RCC 7860 (cell line): ENCODE measurements at places on chromosomes 6 and 20.
A peak's percentile ranks its signal among the peaks of the same experiment; 100 is the strongest.

- DNase-seq = peak; percentile 61
Observed at GRCh38 chr20:50855498-50856474, 60.9 kb downstream of the BCAS4 start.

DNA sequence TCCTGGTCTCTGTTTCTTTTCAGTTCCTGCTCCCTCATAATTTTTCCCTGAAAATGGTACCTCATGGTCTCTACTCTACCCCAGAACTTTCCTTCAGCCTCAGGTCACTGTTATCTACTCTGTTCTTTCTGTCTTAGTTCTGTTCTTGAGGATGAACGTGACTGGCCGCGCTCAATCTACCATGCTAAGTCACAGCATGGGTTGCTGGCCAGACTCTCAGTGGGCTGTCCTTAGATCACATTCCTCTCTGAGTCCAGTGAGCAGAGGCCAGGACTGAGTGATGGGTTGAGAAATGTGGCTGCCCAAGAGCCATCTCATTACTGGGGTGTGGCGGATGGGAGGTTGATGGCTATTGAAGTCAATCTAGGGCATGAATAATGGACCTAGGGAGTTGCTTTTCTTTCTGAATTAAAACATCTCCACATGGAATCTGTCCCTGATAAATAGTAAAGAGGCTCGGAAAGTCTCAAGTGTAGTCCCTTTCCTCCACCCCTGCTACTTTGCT is 164.0 kb upstream of the DTNBP1 start:
- DNase-seq = no peak

- no peak for DNase-seq
Observed at GRCh38 chr6:1739220-1739619, 129.5 kb downstream of the FOXC1 start.

- no peak for DNase-seq
Observed at GRCh38 chr20:15708984-15709598, 864.2 kb downstream of the KIF16B start.

DNA sequence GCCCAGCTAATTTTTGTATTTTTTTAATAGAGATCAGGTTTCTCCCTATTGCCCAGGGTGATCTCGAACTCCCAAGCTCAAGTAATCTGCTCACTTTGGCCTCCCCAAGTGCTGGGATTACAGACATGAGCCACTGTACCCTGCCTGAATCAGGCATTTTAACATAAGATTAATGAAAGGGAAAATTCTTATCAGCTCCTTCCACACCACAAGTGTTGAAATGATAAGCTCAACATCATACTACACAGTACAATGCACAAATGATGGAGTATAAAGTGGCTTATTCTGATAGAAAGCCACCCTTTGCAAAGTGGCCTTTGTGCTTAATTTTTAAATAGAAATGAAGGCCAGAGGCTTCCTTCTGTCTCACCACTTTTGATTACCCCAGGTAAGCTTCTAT is 71.3 kb upstream of the MCHR2 start:
- DNase-seq = no peak

GRCh38 chr20:2800521-2801285 is at the start of gene CPXM1:
TSS of gene CPXM1 (minus strand) at chr20:2800627. CDS start at chr20:2800572, 55 bp downstream.
- no peak for DNase-seq

DNA sequence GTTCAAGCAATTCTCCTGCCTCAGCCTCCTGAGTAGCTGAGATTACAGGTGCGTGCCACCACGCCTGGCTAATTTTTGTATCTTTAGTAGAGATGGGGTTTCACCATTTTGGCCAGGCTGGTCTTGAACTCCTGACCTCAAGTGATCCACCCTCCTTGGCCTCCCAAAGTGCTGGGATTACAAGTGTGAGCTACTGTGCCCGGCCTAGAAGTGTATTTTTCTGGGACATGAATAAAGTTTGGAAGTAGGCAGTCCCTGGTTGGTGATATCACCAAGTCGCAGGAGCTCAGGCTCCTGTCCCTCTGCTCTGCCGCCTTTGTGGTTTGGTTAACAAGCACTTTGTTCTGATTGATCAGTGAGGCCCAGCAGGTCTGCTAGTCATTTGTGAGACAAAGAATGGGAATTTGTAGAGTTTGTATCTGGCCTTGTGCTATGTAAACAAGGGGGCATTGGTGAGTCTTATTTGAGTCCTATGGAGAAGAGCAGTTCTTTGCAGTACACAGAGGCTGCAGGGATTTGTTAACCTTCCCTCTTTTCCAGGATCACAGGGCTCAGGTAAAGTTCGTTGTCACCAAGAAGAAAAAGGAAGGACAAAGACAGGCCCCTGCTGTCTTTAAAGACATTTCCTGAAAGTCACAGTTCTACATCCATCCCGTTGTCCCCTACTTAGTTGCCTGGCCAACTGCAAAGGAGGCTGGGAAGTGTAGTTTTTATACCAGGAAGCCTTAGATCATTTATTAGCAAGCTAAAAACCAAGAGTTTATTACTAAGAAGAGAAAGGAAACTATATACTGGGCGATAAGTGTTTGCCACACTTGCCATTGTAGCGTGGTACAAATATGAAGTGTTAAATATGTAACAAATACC is 13.1 kb downstream of the MTHFD1L start:
- no peak for DNase-seq

DNA sequence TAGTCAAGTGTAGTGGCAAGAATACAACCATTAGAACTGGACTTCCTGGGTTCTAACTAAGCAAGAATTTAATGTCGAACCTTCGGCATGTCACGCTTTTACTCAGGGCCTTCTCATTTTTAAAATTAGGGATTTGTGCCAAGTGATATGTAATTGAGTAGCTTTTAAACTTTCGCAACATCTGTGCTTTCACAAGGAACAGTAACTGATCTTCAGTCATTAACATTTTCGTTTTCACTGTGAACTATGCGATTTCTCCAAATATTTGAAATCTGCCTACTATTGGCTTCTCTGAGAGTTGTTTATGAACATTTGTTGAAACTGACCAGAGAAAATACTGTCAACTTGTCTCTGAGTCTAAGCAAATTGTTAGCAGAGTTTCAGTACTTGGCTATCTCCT is 27.6 kb downstream of the GRM1 start:
- DNase-seq = no peak

- DNase-seq = no peak
Observed at GRCh38 chr6:28757429-28758045, 166.2 kb downstream of the TRIM27 start.

GRCh38 chr6:157559201-157559756 is 178.3 kb downstream of the ZDHHC14 start:
- DNase-seq = no peak

GRCh38 chr6:170150590-170150945 is 140.3 kb downstream of the DLL1 start:
- DNase-seq = no peak

DNA sequence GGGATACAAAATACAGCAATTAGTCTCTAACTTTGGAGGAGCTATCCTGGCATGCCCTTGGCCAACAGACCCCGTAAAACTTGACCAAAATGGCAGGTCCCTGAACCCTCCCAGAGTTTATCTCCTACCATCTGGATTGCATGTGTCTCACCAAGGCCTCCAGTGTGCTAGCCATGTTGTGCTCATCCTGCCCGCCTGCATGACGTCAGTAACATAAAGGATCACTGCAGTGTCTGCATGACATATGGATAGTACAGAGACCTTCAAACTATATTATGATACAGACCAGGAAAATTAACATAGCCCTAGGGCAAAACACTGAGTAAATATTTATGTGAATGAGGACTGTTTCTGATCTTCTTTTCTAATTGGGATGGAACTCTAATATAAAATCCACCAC is 25.3 kb downstream of the CPXM1 start:
- no peak for DNase-seq

- no peak for DNase-seq
Observed at GRCh38 chr6:3661390-3661789, 90.1 kb downstream of the PXDC1 start.

DNA sequence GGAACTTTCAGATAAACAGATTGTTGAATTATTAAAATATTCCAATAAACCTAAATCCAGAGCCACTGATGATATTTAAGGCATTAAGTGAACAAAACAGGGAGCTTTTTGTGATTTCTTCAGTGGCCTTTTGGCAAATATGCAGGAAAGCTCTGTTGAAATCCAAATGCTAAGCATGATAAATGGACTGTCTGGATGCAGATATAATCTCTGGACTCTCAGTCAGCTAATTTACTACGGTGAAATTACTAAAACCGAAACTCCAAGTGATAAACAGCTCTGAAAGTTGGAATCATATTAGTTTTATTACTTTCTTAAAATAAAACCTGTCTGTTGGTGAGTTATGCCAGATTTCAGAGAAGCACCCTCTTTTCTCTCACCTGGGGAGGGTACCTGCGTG is 120.3 kb downstream of the IMPG1 start:
- no peak for DNase-seq

DNA sequence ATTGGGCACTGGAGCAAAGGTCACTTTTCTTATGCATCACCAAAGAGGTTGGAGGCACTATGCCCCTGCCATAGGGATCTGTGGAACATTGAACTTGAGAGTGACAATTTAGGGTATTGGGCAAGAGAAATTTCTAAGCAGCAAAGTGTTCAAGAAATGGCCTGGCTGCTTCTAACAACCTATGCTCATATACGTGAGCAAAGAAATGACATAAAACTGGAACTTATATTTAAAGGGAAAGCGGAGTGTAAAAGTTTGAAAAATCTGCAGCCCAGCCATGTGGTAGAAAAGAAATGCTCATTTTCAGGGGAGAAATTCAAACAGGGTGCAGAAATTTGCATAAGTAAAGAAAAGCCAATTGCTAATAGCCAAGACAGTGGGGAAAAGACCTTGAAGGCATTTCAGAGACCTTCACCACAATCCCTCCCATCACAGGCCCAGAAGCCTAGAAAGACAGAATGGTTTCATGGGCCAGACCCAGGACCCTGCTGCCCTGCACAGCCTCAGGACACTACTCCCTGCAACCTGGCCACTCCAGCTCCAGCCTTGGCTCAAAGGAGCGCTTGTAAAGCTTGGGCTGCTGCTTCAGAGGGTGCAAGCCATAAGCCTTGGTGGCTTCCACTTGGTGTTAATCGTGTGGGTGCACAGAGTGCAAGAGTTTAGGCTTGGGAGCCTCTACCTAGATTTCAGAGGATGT is 24.4 kb downstream of the NCR2 start:
- DNase-seq = no peak

DNA sequence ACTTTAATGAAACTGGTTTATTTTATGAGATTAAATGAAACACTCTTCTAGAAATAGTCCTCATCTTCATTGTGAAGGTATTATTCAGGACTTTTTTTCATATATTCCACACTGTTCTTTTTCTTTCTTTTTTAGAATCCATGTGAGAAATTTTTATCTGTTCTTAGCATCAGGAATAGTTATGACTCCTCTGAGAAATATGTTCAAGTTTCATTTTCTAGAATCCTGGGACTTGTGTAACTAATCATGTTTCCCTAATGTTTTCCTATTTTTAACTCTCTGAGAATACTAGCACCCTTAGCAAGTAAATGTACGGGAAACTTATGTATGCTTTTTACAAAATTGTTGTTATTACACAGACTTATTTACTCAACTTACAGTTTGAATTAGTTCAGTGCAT is 407.8 kb downstream of the CBLN4 start:
- no peak for DNase-seq

DNA sequence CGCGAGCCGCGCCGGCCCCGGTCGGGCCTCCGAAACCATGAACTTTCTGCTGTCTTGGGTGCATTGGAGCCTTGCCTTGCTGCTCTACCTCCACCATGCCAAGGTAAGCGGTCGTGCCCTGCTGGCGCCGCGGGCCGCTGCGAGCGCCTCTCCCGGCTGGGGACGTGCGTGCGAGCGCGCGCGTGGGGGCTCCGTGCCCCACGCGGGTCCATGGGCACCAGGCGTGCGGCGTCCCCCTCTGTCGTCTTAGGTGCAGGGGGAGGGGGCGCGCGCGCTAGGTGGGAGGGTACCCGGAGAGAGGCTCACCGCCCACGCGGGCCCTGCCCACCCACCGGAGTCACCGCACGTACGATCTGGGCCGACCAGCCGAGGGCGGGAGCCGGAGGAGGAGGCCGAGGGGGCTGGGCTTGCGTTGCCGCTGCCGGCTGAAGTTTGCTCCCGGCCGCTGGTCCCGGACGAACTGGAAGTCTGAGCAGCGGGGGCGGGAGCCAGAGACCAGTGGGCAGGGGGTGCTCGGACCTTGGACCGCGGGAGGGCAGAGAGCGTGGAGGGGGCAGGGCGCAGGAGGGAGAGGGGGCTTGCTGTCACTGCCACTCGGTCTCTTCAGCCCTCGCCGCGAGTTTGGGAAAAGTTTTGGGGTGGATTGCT is 1.3 kb downstream of the VEGFA start:
- peak; percentile 28 for DNase-seq

DNA sequence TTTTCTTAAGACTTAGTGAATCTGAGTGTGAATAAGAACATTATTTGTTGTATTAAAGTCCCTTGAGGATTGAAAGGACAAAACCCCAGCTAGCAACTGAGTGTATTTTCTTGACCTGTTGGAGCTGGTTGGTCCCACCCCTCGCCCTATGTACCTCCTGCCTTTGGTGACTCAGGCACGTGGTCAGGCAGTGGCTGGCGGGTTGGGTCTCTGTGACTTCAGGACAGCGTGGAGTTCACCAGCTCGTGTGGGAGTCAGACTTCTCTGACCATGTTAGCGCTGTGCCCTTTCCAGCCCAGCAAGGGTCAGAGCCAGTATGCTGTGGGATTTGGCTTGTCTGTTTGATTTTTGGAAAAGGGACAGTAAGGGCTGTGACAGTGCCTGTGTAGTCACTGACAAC is 93.7 kb downstream of the SSR1 start:
- DNase-seq = peak; percentile 59

GRCh38 chr6:17653198-17653882 is 53.2 kb downstream of the FAM8A1 start:
- no peak for DNase-seq

- DNase-seq = no peak
Observed at GRCh38 chr6:134472661-134473060, 154.7 kb upstream of the SGK1 start.

GRCh38 chr20:11511821-11512220 is 405.9 kb upstream of the BTBD3 start:
- no peak for DNase-seq

GRCh38 chr6:3797231-3798054 is 45.9 kb upstream of the PXDC1 start:
- DNase-seq = peak; percentile 90

GRCh38 chr6:45438849-45439406 is 61.2 kb upstream of the SUPT3H start:
- DNase-seq = peak; percentile 89

DNA sequence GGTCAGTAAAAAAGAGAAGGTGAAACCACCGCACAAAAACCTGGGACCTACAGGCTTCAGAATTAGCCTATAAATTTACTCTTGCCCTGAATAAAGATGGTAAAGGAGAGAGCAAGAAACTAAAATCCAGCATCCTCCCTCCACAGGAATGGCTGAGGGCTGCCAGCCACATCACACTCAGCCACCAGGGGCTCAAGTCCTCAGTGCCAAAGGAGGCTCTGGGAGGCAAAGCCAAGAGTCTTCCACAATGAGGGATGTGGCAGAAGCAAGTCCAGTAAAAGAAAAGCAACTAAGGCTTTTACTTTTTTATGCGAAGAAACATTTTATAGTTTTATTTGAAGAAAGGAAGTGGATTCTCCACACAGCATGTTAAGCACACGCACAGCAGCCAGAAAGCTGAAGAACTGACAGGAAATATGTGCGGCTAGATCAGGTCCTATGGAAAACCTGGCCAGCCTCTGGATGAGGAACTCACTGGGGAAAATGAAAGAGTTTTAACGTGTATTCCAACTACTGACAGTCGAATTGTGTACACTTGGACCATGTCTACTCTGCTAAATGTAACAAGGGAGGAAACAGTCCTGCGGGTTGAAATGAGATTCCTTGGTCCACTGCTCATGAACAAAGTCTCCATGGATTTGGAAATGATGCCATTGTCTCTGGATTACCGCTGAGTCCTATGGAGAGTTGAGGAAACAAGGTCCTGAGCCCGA is 219.4 kb upstream of the SSTR4 start:
- no peak for DNase-seq
